ENCODE measurements at places on chromosomes 4 and X.

DNA sequence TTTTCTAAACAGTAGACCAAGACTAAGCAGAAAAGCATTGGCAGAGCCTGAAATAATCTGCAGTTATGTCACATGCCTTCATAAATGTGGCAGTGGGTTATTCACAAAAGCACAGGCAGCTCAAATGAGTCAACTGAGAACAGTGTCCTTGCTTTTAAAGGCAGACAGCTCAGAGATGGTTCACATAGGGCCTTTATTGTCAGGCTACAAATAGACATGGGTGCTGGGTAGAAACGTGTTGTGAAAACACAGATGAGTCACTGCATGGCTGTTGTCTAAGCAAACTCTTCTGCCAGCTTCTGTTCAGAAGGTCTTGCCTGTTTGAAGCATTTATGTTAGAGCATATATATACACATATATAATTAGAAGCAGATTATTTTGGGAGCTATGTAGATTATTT, 118.0 kb downstream of the SLC4A4 start:
- DNase-seq: no peak

- DNase-seq: no peak
Measured at GRCh38 chr4:54433686-54434085, 204.6 kb downstream of the PDGFRA start.

DNA sequence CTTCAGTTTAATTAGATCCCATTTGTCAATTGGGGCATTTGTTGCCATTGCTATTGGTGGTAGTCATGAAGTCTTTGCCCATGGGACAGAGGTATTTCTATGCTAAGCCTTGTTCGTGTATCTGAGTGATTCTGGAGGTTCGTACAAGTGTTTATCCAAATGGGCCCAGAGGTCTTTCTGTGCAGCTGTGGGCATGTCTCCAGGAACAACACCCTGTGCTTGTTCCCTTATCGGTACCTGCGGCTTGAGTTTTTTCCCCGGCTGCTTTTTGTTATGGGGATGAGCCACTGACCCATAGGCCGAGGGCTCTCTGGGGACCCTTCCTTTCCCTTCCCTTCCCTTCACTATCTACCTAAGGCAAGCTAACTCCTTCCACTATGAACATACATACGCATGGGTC, 81.4 kb upstream of the WDR1 start:
- no peak for DNase-seq

DNA sequence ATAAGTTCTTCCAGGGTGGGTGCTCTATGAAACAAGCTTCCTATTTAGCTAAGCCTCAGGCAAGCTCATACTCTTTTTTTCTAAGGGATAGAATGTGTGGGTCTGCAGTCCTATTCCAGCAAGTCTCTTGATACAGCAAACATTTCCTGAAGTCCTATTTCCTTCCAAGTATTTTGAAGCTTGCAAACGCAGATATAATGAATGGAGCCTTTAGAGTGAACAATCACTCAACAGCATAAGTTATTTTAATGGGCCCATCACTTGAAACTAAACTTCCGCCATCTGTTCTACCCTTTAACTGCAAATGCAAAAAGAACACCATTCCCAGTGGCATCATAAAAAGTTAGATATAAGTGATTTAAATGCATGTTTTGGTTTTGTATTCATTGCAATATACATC, 108.3 kb upstream of the TAPT1 start:
- DNase-seq: no peak

- DNase-seq: no peak
Measured at GRCh38 chr4:156190615-156191014, 236.9 kb upstream of the CTSO start.

GRCh38 chr4:110492522-110492921, 16.6 kb downstream of the ENPEP start:
- DNase-seq: no peak

DNA sequence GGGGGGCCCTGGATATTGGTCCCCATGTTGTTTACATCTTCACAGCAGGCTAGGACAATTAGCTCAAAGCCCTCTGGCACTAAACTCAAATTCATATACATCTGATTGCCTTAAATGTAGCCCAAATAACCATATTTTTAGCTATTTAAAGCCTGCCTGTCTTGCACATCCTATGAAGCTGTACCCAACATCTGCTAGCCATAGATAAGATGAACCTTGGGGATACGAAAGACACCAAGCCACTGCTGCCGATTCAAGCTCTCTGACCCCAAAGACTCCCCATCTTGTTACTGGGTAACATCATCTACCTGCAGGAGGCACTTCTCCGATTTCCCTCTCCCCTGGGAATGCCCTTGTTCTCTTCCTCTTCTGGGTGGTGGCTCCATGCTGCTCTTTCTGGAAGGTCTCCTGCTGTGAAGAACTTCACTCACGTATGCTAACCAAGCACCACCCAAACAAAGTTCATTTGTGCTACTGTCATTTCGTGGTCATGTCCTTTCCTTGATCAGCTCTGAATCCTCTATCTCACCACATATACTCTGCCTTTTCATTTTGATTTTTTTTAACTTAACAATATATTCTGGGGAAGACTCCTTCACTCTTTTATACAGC, 107.7 kb upstream of the ATXN3L start:
- DNase-seq: no peak

- DNase-seq: no peak
Measured at GRCh38 chrX:113470166-113470565, 629.5 kb upstream of the AMOT start.

DNA sequence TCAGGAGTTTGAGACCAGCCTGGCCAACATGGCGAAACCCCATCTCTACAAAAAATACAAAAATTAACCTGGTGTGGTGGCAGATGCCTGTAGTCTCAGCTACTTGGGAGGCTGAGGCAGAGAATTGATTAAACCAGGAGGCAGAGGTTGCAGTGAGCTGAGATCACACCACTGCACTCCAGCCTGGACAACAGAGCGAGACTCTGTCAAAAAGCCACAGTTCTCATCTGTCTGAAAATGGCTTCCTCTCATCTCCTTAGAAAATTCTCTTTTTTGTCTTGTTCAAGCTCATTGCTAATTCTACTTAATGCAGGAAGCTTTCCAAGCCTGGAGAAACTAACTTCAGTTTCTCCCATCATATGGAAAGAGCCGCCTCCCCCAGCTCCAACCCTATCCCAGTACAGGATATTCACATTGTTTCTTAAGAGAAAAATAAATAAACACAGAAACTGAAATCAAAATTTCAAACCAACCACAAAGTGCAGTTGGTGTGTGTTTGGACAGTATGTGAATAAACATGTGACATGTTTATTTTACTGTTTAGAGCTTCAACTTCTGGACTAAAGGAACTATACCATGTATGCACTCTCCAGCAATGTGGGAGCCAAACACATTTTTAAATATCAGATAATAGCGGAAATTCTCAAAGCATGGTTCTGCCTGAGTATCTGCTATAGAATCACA, 55.0 kb upstream of the GAB1 start:
- DNase-seq: no peak

- no peak for DNase-seq
Measured at GRCh38 chrX:70117738-70118137, 15.5 kb upstream of the IGBP1 start.

- no peak for DNase-seq
Measured at GRCh38 chrX:16212024-16212423, 44.7 kb downstream of the MAGEB17 start.

- DNase-seq: no peak
Measured at GRCh38 chr4:184274286-184274951, 56.7 kb upstream of the ENPP6 start.

DNA sequence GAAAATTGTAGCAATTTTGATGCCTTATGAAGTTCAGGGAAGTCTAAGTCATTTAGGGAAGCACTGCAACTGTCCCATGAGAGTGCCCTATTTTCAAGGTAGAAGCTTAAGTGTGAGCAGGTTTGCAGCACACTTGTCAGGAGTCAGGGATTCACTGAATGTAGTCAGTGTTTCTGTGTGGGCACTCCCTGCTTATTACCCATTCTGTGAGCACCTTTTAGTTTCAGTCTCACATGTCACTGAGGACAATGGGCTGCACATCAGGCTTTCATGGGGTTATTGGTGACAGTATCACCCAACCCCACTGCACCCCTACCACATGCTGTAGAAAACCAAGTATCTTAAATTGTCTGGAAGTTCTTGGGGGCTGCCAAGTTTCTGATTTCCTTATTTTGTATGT, 2.9 kb upstream of the CCNG2 start:
- DNase-seq: no peak

GRCh38 chrX:78658845-78659744, at the start of gene RTL3:
TSS of gene RTL3 (minus strand) at chrX:78659328. CDS start at chrX:78658420, 908 bp downstream.
- DNase-seq: no peak

- DNase-seq: peak; percentile 84
Measured at GRCh38 chr4:7359400-7360062, 75.2 kb downstream of the PSAPL1 start.

GRCh38 chr4:82469791-82470345, 39.5 kb downstream of the ENOPH1 start:
- no peak for DNase-seq

GRCh38 chrX:84441143-84441542, 61.1 kb downstream of the HDX start:
- no peak for DNase-seq

GRCh38 chr4:38931125-38931524, 63.5 kb downstream of the FAM114A1 start:
- no peak for DNase-seq

DNA sequence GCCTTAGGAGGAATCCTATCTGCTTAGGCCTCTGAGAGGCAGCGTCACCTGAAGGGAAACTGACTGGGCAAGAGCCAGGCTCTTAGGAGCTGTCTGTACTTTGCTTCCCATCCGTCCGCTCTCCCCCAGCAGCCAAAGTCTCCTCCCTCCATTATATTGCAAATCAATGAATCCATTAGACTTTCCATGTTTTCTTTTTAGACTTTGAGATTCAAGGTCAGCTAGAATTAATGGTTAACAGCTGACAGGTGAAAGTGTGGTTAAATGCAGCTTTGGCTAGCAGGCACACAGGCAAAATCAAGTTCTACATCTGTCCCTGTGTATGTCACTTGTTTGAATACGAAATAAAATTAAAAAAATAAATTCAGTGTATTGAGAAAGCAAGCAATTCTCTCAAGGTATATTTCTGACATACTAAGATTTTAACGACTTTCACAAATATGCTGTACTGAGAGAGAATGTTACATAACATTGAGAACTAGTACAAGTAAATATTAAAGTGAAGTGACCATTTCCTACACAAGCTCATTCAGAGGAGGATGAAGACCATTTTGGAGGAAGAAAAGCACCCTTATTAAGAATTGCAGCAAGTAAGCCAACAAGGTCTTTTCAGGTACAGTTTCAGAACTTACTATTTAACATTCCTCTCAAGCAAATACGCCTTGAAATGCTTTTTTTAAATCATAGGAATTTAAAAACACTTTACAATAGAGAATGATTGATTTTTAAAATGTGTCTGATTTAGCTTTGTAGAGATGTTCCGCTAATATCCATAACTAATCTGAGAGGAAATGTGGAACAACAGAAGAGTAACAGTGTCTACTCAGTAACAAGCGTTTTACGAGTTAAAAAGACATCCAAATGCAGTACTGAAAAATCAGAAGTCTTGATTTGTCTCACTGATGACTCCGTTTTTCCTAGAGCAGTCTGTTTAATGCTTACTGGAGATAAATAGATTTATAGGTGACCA, at the start of gene F11:
F11 (plus strand) TSS at position 507 of the 970 bp plus-strand sequence. CDS start 948 bp downstream, outside the sequence.
- no peak for DNase-seq

DNA sequence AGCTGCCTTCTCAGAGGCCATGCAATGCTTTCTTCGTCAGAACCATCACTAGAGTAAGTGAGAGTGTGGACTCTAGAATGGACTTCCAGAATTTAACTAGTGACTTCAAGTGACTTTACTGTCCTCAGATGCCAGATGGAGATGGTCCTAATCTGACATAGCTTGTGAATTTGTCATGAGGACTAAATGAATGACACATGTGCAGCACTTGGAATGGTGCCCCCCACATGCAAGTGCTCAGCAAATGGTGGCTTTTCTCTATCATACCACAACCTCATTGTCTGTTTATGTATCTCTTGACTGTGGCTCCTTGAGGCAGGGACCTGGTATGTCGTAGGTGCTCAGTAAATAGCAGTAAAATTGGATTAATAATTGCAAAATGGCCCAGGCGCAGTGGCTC, 91.6 kb upstream of the STX18 start:
- no peak for DNase-seq

- no peak for DNase-seq
Measured at GRCh38 chr4:154414371-154414770, 77.2 kb downstream of the DCHS2 start.

- DNase-seq: peak; percentile 44
Measured at GRCh38 chrX:20442597-20442996, 175.9 kb upstream of the RPS6KA3 start.

DNA sequence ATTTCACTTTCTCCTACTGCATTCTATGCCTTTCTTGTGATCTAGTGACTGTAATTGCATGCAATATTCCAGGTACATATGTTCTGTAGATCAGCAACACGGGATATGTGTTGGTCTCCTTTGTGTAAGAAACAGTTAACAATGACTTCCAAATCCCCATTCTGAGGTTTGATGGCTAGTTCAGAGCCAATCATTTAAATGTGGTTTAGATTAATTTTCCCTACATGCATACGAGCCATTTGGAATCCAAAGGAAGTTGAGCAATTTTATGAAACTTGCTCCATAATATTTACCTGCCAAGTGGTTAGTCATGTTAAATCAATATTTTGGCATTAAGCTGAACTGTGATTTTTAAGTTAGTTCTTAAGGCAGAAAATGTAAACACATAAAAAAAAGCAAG, 172.8 kb upstream of the DCAF12L2 start:
- no peak for DNase-seq

DNA sequence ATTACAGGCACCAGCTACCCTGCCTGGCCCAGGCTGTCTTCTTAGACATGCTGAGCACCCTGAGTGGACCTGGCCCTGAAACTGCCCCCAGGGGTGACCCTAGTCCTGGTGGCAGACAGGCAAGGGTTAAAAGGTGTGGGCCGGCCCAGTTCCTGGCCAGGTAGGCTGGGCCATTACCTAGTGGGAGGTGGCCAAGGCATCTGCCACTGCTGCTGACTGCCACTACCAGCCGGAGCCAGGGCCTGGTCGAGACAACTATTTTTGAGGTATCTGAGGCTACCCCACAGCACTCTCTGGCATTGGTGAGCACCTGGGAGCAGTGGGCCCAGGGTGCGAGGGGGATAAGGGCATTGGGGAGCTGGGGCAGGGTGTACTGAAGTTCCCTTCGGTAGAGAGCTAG, at the start of gene CCDC120:
CCDC120 (plus strand) TSS at position 206 of the 400 bp plus-strand sequence. CDS start 3,043 bp downstream, outside the sequence.
- DNase-seq: no peak

- DNase-seq: no peak
Measured at GRCh38 chr4:38846015-38846414, 10.6 kb downstream of the TLR6 start.

DNA sequence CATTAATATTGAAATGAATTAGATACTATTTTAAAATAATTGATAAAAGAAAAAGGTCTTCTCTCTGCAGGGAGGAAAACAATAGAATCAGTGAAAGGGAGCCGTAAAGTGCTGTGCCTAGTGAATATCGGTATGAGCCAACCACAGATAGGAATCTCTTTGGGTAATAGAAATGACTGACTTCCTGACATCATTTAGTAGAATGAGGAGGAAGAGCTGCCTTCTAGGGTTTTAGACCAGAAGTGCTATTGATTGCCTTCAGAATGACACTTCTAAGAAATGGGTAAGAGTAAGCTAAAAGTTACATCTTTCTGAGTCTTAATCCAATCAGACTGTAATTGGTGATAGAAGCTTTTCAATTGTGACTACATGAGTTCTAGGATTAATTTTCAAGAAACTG, 134.0 kb upstream of the MAP9 start:
- DNase-seq: no peak
